ENCODE measurements at places on chromosomes 3 and 15.

DNA sequence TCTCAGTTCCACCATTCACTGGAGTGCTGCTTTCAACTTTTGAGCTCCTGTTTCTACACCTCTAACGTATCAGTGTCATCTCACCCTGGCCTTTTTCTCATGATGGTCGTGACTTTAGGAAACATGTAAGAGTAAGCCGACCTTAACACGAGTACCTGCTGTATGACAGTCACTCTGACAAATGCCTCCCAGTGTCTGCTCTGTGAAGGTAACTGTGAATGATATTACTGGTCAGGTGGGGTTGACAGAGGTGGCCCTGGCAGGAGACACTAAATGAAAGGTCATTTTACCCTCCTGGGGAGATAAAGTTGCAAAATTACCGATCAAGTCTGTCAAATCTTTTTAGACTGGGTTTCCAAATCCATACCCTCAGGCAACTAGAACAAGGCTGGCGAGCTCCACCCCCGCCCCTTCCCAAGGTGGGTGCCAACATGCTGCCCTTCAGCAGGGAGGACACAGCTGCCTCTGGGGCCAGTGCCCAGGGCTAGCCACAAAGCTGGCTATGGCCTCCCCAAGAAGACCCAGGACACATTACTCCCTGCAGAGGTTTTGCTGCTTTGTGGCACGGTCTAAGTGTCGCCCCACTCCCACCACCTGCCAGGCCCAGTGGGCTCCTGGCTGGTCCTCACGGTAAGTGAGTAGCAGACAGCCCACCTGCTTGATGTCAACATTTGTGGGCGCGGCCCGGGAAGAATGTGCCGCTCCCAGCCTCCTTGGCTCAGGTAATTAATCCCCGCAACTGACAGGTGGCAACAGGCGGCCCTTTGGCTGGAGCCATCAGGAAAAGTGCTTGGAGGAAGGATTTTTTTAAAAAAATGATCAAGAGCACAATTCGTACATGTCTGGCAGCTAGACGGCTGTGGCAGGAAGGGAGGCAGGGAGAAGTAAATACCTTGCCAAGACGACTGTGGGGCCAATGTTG lies 211.8 kb downstream of the TP63 start:
- no peak for DNase-seq

DNA sequence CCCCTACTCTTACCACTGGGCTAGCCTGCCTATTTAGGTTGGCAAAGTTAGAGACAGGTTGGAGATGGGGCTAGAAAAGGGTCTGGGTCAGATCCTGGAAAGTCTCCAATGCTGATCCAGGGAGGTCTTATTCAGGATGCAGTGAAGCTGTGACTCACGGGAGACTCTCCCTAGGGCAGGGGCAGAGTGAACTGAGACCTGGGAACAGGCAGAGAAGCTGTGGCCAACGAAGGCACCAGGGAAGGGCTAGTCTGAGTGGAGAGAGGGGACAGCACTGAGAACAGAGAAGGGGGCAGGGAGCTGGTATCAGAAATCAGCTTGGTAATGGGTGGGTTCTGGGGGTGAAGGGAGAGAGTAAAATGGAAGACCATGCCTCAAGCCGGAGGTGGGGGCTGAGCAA lies 2.2 kb downstream of the LTF start:
- DNase-seq = no peak

GRCh38 chr3:126518779-126519177 lies 1.2 kb upstream of the UROC1 start:
- no peak for DNase-seq

DNA sequence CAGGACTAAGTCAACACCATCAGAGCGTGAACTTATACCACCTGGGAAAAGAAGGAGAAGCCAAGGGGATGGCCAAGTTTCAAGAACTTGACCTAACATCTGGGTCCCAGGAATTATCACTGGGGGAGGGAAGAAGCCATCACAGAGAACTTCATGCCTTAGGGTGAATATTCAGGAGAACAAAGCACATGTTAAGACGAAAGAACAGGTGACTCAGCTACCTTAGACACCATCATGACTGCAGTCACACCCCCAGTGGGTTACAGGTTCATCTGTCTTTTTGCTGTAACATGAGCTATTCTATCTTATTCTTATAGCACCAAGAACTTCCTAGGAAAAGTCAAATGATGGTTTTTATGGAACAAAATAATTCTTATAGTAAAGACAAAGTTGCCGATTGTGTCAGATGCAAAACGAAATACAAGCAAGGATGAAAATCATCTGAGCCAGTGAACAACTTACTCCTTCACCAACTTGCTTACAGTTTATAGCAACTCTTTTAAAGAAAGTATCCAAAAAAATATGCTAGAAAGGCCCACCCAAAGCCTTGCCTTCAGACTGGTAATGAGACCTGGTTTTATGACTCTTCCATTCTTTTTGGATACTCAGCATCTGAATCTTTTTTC lies 72.0 kb downstream of the TPRA1 start:
- DNase-seq = no peak

DNA sequence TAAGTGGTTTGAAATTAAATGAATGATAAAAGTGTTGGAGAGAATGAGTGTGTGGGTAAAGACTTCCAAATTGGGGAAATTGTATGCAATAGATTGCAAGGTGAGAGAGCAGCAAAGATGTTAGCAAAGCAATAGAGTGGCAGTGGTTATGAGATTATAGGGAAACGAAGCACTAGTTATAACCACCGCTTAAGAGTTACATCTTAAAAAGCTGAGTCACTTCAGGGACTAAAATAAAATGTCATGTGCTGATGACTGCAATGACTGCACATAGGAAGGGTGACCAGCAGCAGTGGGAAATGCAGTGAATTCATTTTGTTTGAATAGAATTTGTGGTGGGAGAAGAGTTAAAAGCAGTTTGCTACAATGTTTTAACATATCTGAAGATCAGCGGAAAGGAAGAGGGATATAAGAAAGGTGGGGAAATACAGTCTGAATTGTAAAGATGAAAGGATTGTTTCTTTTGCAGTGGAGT lies 127.3 kb downstream of the RAP2B start:
- no peak for DNase-seq

DNA sequence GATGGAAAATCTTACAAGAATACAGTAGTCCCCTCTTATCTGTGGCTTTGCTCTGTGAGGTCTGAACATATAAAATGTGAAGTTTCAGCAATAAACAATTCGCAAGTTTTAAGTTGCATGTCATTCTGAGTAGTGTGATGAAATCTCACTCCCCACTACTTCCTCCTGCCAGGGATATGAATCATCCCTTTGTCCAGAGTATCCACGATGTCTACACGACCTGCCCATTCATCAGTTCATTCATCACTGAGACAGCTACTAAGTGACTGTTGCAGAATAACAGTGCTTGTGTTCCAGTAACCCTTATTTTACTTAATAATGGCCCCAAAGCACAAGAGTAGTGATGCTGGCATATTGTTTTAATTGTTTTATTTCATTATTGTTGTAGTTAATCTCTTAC lies 489.2 kb upstream of the UBE2E2 start:
- DNase-seq = no peak

DNA sequence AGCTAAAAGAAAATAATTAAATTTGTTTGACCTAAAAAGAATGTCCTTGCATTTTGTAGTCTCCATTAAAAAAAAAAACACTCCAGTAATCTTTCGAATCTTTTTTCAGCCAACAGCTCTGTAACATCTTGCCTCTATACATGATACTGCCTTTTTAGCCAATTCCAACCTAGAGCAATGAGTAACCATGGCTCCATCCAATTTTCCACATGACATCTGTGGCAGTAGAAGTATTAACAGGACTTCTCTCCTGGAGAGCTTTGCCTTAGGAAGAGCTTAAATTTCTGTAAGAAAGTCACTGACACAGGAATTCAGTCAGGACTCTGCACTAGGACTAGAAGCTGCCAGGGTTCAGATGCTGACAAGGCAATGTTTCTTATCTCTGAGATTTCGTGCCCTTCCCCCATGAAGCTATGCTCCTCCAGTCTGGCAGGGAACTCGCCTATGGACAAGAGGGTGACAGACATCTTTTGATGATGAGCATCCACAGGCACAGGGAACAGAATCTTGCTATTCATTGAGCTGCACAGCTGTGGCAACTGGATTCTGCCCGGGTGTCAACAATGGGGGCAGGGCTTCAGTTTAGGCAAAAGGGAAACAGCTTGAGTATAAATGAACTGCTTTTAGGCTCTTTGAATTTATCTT lies 81.8 kb downstream of the ALCAM start:
- DNase-seq = no peak

DNA sequence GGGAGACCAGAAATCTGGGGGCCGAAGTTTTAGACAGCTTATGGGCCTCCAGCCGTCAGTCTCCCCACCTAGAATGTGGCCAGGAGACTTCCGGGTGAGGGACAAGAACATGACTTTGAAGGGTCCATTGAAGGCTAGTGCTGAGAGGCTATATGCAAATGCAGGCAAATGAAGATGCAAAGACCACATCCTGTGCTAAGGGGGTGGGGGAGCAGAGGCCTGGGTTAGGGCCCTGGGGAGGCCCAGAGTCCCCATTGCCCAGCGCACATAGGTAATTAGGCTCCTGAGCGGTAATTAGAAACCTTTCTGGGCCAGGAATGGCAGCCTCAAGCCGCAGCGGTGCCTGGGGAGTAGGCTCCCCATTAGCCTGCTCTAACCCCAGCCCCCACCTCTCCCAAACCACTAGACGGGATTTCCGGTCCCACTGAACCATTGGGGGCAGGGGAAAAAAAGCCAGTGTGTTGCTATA lies 6.8 kb downstream of the CSK start:
- no peak for DNase-seq

GRCh38 chr15:29805043-29805707 lies 17.1 kb downstream of the TJP1 start:
- DNase-seq = no peak

DNA sequence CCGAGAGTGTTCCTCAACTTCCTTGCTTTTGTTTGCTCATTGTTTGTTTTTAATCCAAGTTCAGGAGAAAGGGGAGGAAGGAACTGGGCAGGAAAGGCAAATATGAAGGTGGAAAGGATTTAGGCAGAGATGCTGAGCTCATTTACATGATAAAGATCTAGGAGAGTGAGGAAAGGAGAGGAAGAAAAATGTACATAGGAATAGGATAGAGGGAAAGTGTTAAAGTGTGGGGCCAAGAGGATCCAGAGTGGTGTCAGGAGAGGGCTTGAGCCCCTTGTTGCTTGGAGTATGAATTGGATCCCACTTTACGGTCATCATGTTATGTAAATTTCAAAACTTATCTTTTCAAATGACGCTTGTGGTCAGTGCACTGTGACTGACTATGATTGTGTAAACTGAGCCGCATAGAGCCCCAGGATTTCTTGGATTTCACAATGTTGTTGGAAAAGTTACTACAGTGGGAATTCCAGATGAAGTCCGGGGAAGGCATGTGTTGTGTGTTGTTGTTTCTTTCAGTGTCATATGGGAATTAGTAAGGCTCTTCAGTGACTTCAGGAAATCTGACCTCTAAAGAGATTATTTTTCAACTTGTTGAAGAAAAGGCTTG lies 15.0 kb upstream of the PLD1 start:
- DNase-seq = no peak

DNA sequence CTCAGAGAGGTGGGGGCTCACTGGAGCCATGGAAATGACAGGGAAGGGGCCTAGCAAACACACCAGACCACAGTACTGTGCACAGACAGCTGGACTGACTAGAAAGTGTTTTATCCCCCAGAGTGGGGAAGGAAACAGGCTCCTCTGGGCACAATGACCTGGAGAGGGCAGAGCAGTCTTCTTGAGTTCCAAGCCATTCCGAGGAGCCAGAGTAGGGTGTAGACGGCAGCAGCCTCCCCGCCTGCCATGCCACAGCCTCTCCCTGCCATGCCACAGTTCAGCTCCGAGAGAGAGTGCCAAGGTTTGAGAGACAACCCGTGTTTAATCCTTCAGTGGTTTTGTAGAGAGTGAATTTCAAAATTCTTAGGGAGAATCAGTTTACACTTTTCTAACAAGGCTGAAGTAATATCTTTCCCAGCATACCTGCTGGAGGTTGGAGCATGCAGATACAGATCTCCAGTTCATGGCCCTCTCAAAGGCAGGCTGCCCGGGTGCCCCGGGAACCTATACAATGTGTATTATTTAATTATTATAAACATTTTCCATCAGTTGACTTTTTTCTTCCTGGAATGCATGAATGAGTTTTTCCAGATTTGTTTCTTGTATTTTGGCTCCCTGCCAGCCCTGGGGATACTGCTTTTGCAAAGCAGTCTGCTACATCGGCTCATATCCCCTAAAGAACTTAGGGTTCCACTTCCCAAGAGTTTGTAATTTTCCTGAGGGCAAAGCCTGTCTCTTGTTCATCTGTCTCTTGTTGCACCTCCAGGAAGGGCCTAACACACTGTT lies 3.2 kb downstream of the PODXL2 start:
- DNase-seq = peak; percentile 58

DNA sequence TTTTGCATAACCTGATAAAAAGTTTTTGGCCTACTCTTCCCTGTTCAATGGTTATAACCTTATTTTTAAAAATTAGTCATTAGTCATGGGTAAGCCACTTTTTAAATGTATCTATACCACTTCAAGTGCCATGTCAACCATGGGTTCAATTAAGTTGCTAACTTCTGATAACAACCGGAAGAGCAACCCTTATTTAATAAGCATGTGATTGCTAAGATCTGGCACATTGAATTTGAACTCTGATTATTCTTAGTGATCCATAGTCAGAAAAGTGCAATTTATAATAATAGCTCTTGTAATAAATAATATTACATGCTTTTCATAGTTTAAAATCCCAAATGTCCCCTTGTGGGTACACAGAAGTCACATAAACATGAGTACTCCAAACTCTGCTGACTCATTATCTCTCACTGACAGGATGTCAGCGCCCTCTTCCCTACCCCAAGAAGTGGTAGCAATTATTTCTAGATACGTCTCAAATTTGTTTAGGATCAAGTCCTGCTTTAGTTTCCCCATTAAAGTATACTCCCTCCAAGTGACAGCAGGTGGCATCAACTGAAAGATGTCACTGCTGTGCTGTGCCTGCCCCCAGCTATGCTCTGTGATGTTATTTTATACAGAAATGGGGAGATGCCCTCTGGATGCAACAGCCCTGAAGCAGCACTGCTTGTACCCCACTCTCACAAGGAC lies 18.6 kb downstream of the SAMD7 start:
- DNase-seq = no peak

GRCh38 chr15:101003081-101003480 lies 83.9 kb downstream of the LRRK1 start:
- no peak for DNase-seq

DNA sequence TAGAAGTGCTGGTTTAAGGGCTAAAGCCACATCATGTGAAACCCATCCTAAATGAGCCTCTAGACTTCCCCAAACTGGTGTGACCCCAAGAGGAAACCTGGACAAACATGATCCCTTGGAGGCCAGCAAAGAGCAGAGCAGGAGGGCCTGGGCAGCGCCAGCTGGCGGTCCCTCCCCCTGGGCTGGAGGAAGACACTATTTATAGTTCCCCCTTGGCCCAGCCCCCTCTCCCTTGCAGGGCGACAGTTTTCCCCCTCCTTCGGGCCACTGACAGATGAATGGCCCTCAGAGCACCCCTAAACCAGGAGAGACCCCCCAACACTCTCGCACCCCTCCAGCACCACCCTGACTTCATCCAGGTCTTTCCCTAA lies 2.9 kb downstream of the UCN2 start:
- DNase-seq = no peak

DNA sequence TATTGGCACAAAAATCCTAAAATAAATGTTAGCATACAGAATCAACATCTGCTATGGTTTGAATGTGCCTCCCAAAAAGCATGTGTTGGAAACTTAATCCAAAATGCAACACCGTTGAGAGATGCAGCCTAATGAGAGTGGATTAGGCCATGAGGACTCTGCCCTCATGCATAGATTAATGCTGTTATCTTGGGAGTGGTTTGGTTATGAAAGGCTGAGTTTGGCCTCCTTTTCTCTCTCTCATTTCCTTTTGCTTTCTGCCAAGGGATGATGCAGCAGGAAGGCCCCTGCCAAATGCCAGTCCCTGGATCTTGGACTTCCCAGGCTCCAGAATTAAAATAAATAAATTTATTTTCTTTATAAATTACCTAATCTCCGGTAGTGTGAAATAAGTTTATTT lies 49.4 kb downstream of the SYNM start:
- peak; percentile 45 for DNase-seq

Measured in D341Med (cell line).